ENCODE measurements at places on chromosomes 1 and 21.

GRCh38 chr1:11822091-11822490 lies 16.1 kb downstream of the CLCN6 start:
- no peaks in the 10 kb centered on the region for H3K4me1 ChIP-seq
- H3K4me3 ChIP-seq: no peak overlapping the region
- no peak for DNase-seq
- H3K36me3 ChIP-seq: peaks cover 55% of the 10 kb centered on the region
- H3K27me3 ChIP-seq: no peaks in the 10 kb centered on the region
- no peak overlapping the region for H3K27ac ChIP-seq

- no peak overlapping the region for H3K4me3 ChIP-seq
- no peak overlapping the region for H3K27ac ChIP-seq
- peaks cover 41% of the 10 kb centered on the region for H3K27me3 ChIP-seq
- no peaks in the 10 kb centered on the region for H3K36me3 ChIP-seq
- DNase-seq: no peak
- H3K4me1 ChIP-seq: no peaks in the 10 kb centered on the region
These were observed 234.1 kb upstream of the VAMP3 start for GRCh38 chr1:7536891-7537591.

DNA sequence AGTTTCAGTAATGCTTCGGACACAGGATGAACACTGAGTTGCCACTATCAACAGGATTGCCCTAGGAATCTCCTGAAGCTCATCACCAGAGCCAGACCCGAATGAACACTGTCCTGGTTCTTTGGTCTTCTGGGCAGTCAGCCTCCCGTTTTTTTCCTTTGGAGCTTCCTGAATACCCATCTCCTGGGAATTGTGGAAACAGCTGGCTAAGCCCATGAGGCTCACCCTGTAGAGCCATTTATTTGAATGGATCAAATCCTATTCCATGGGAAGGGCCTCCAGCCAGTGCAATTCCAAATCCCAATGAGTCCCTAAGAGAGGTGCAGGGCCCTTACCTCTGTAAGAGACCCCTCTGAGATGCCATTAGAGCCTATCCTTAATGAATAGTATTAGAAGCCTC lies 5.9 kb downstream of the RCSD1 start:
- DNase-seq: no peak
- no peak overlapping the region for H3K4me3 ChIP-seq
- peaks cover 46% of the 10 kb centered on the region for H3K36me3 ChIP-seq
- peaks cover 63% of the 10 kb centered on the region for H3K4me1 ChIP-seq
- H3K27me3 ChIP-seq: no peaks in the 10 kb centered on the region

GRCh38 chr21:38126666-38127303 lies 130.0 kb upstream of the KCNJ15 start:
- DNase-seq: peak; percentile 41
- H3K27me3 ChIP-seq: no peaks in the 10 kb centered on the region
- no peak overlapping the region for H3K4me3 ChIP-seq
- H3K27ac ChIP-seq: no peak overlapping the region

DNA sequence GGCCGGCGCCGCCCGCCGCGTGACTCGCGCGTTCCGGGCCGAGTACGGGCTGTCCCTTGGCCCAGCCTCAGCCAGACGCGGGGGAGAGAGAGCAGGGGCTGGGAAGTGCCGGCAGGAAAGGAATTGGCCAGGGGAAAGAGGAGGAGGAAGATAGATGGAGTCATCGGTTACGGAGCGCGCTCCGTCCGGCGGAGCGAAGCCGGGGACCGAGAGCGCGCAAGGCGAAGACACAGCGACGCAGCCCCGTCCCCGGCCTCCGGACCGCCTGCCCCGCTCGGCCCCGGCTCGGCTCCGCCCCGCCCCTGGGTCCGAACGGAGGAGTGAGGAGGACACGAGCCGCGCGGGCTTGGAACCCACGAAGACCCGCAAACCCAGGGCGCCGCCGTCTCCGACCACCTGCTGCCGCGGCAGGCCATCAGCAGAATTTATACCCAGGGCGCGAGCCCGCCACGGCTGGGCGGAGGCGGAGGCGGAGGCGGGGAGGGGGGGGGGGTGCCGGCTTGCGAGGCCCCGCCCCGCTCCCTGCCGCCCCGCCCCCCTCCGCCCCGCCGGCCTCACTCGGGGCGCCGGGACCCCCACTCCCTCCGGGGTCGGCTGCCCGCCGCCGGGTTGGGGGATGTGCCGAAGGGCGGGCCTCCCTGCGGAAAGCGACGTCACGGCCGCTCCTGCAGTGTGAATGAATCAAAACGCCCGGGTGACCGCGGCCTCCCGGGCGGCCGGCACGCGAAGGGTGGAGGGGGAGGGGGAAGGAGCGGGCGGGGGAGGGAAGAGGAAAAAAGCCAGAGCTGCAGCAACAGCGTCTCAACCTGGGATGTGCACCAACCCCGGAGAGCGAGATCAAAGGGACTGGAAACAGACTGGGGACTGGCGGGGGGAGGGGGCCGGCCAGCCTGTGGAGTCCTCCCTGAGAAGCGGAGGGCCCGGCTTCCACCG lies at the start of gene LHX4:
LHX4 (plus strand) TSS at position 782 of the 933 bp plus-strand sequence. CDS start 266 bp downstream, outside the sequence.
- peaks cover 50% of the 10 kb centered on the region for H3K4me1 ChIP-seq
- peaks cover 21% of the 10 kb centered on the region for H3K27me3 ChIP-seq
- no peak for DNase-seq

DNA sequence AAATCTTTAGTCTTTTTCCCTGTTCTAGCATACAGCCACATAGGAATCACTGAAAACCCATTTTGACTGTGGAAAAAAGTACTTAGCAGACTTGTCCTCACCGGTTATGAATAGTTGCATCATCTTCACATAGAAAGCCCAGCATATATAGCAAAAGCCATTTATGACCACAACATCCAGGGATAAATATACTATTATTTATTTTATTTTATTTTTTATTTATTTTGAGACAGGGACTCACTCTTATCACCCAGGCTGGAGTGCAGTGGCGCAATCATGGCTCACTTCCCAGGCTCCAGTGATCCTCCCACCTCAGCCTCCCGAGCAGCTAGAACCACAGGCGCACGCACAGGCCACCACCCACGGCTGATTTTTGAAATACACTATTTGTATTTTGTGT lies 175.3 kb downstream of the GALNT2 start:
- DNase-seq: no peak
- H3K4me1 ChIP-seq: no peaks in the 10 kb centered on the region
- no peak overlapping the region for H3K27ac ChIP-seq

GRCh38 chr21:43812139-43812821 lies 22.9 kb downstream of the RRP1 start:
- H3K36me3 ChIP-seq: no peaks in the 10 kb centered on the region
- no peak overlapping the region for H3K4me3 ChIP-seq
- no peak overlapping the region for H3K27ac ChIP-seq
- DNase-seq: no peak
- H3K4me1 ChIP-seq: no peaks in the 10 kb centered on the region
- peaks cover 8% of the 10 kb centered on the region for H3K27me3 ChIP-seq

- no peak for DNase-seq
- no peak overlapping the region for H3K27ac ChIP-seq
- no peaks in the 10 kb centered on the region for H3K36me3 ChIP-seq
- H3K4me1 ChIP-seq: no peaks in the 10 kb centered on the region
These were observed 6.3 kb downstream of the METTL18 start for GRCh38 chr1:169788402-169788801.

- H3K27ac ChIP-seq: no peak overlapping the region
- peaks cover 38% of the 10 kb centered on the region for H3K27me3 ChIP-seq
- no peak for DNase-seq
- peaks cover 4% of the 10 kb centered on the region for H3K4me1 ChIP-seq
These were observed 12.9 kb downstream of the LACTBL1 start for GRCh38 chr1:22959545-22960360.

GRCh38 chr21:38384675-38385426 lies 113.4 kb downstream of the ERG start:
- H3K36me3 ChIP-seq: no peaks in the 10 kb centered on the region
- H3K4me1 ChIP-seq: no peaks in the 10 kb centered on the region
- H3K27me3 ChIP-seq: no peaks in the 10 kb centered on the region
- H3K4me3 ChIP-seq: no peak overlapping the region

GRCh38 chr1:88052167-88052566 lies 631.9 kb upstream of the PKN2 start:
- no peak overlapping the region for H3K27ac ChIP-seq
- H3K4me3 ChIP-seq: no peak overlapping the region
- DNase-seq: no peak
- H3K4me1 ChIP-seq: no peaks in the 10 kb centered on the region
- H3K36me3 ChIP-seq: no peaks in the 10 kb centered on the region

DNA sequence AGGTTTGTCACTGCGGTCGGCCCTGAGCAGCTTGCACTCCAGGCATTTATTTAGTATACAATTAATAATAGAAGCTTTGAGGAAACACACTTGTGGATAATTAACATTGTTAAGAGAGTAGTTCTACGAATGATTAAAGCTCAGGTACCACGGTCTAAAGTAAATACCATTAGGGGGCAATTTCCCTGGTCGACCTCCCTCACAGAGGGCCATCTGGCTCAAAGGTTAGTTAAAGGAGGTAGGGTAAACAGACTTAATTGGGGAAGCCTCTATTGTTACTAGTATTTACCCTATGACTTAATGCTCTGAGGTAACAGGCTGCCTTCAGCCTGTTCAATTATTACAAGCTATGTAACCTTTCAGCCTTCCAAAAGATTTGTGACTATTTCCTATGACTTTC lies 122.3 kb upstream of the SLC44A3 start:
- no peak for DNase-seq
- no peak overlapping the region for H3K4me3 ChIP-seq
- no peak overlapping the region for H3K27ac ChIP-seq
- no peaks in the 10 kb centered on the region for H3K4me1 ChIP-seq

GRCh38 chr1:230869500-230869899 lies 1.2 kb upstream of the C1orf198 start:
- no peak overlapping the region for H3K4me3 ChIP-seq
- peaks cover 2% of the 10 kb centered on the region for H3K27me3 ChIP-seq
- no peak overlapping the region for H3K27ac ChIP-seq
- H3K36me3 ChIP-seq: no peaks in the 10 kb centered on the region
- DNase-seq: no peak

DNA sequence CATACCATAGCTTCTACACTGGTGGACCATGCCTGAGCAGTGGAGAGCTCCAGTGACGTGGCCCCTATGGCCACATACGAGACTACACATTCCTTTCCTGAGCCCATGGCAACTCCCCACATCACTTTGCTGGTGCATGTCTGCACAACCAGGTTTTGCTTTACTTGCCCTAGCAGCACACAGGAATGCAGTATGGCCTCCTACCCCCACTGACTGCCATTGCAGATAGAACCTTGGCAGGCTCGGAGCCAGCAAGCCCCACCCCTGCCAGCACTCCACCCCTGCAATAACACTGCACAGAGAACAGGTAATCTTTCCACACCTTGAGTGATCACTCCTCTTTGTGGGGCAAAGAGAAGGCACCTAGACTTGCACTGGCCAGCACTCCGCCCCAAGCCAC lies 531.9 kb upstream of the CAMK1G start:
- H3K27ac ChIP-seq: no peak overlapping the region
- H3K4me1 ChIP-seq: no peaks in the 10 kb centered on the region
- no peak for DNase-seq
- no peaks in the 10 kb centered on the region for H3K36me3 ChIP-seq
- no peak overlapping the region for H3K4me3 ChIP-seq
- H3K27me3 ChIP-seq: peaks cover 13% of the 10 kb centered on the region

- no peak for DNase-seq
- peak overlapping the region; percentile 66 for H3K4me3 ChIP-seq
- no peaks in the 10 kb centered on the region for H3K36me3 ChIP-seq
- H3K27ac ChIP-seq: no peak overlapping the region
- no peaks in the 10 kb centered on the region for H3K4me1 ChIP-seq
These were observed 89.9 kb upstream of the IPO9 start for GRCh38 chr1:201739080-201739479.

GRCh38 chr1:186091222-186091720 lies 283.8 kb downstream of the TPR start:
- H3K4me1 ChIP-seq: no peaks in the 10 kb centered on the region
- H3K36me3 ChIP-seq: no peaks in the 10 kb centered on the region
- no peak overlapping the region for H3K27ac ChIP-seq
- DNase-seq: no peak

- H3K27me3 ChIP-seq: no peaks in the 10 kb centered on the region
- H3K4me3 ChIP-seq: no peak overlapping the region
- no peaks in the 10 kb centered on the region for H3K4me1 ChIP-seq
- H3K27ac ChIP-seq: no peak overlapping the region
- no peak for DNase-seq
- H3K36me3 ChIP-seq: no peaks in the 10 kb centered on the region
These were observed 133.2 kb downstream of the PROX1 start for GRCh38 chr1:214120951-214121350.

GRCh38 chr1:70518106-70518505 lies 107.0 kb downstream of the CTH start:
- no peaks in the 10 kb centered on the region for H3K27me3 ChIP-seq
- no peaks in the 10 kb centered on the region for H3K4me1 ChIP-seq
- H3K4me3 ChIP-seq: no peak overlapping the region
- H3K27ac ChIP-seq: no peak overlapping the region
- DNase-seq: no peak
- no peaks in the 10 kb centered on the region for H3K36me3 ChIP-seq

- no peaks in the 10 kb centered on the region for H3K4me1 ChIP-seq
- H3K36me3 ChIP-seq: no peaks in the 10 kb centered on the region
- no peaks in the 10 kb centered on the region for H3K27me3 ChIP-seq
- H3K27ac ChIP-seq: no peak overlapping the region
These were observed 11.7 kb downstream of the ST3GAL3 start for GRCh38 chr1:43719063-43719462.

- no peaks in the 10 kb centered on the region for H3K27me3 ChIP-seq
- no peak overlapping the region for H3K4me3 ChIP-seq
- H3K36me3 ChIP-seq: peaks cover 13% of the 10 kb centered on the region
- no peak for DNase-seq
These were observed 38.2 kb downstream of the ARID1A start for GRCh38 chr1:26733982-26734381.

- no peaks in the 10 kb centered on the region for H3K27me3 ChIP-seq
- H3K4me3 ChIP-seq: no peak overlapping the region
- no peak overlapping the region for H3K27ac ChIP-seq
- no peaks in the 10 kb centered on the region for H3K36me3 ChIP-seq
- DNase-seq: no peak
These were observed 36.3 kb downstream of the PKP1 start for GRCh38 chr1:201319631-201320030.

GRCh38 chr1:111369177-111369576 lies 58.4 kb downstream of the OVGP1 start:
- no peak overlapping the region for H3K4me3 ChIP-seq
- no peak overlapping the region for H3K27ac ChIP-seq
- DNase-seq: no peak
- H3K36me3 ChIP-seq: no peaks in the 10 kb centered on the region
- H3K4me1 ChIP-seq: no peaks in the 10 kb centered on the region
- H3K27me3 ChIP-seq: peaks cover 2% of the 10 kb centered on the region

DNA sequence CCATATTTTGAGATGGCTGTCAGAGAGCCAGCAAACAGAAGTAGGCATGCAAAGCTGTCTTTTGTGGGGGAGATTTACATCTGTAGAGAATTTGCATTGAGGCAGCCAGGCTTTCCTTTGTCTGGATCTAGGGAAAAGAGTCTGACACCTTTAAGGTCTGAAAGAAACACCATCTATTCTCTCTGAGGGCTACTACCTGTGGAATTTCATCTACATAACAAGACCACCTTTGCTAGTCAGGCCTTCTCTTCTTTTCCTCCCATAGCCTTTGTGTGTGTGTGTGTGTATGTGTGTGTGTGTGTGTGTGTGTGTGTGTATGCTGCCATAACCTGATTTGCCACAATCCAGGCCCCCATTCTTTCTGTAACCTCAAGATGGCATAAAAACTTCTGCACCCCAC lies 28.4 kb upstream of the DMRTB1 start:
- no peak overlapping the region for H3K4me3 ChIP-seq
- H3K4me1 ChIP-seq: no peaks in the 10 kb centered on the region
- H3K27me3 ChIP-seq: no peaks in the 10 kb centered on the region
- DNase-seq: no peak
- no peak overlapping the region for H3K27ac ChIP-seq
- H3K36me3 ChIP-seq: no peaks in the 10 kb centered on the region

GRCh38 chr1:12690156-12690555 lies 25.8 kb upstream of the AADACL3 start:
- H3K36me3 ChIP-seq: no peaks in the 10 kb centered on the region
- H3K27ac ChIP-seq: no peak overlapping the region
- no peak for DNase-seq
- no peak overlapping the region for H3K4me3 ChIP-seq
- no peaks in the 10 kb centered on the region for H3K4me1 ChIP-seq
